Activated T-helper 9 cell treated with anti-CD3 and anti-CD28 coated beads, Interleukin-2, amount 50 U/mL, for 16 hours (primary cell): ENCODE measurements at places on chromosomes 16 and 17.
A peak's percentile ranks its signal among the peaks of the same experiment; 100 is the strongest.

DNA sequence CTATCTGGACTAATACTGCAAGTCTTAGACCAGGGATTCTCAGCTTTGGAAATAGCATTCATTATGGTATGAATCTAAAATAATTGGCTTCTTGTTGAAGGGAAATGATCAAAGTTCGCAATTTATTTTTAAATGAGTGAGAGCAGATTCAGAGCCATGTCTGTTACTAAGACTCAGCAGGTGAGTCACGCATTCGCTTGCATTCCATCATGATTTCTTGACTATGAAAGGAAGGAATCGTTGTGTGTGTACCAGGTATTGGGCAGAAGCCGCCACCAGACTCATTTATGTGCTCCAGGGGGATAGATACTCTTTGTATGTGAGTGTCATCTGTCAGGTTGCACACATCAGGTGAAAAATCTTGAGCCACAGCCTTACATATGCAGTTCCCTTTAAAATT is 10.8 kb downstream of the GSG1L2 start:
- no peak for DNase-seq

- no peak for DNase-seq
These were observed 19.0 kb upstream of the KLHDC4 start for GRCh38 chr16:87784812-87785211.

- no peak for DNase-seq
These were observed 22.0 kb upstream of the ALDH3A1 start for GRCh38 chr17:19769946-19770652.

DNA sequence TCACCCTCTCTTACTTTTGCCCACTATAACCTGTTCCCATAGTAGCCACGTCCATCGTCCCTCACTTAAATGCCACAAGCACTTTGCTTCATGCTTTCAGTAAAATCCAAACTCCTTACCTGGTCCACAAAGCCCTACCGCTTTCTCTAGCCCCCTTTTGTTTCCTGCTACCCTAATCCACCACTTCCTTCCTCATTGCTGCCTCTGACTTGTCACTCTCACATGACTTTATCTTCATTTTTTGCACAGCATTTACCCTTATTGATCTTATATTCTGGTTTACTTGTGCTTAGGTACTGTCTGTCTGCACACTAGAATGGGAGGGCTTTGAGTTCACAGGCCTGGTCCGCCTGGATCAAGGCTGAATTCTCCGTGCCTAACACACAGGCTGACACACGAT is 340.0 kb downstream of the XYLT1 start:
- DNase-seq, result no peak

- no peak for DNase-seq
These were observed 112.1 kb downstream of the ADAMTS18 start for GRCh38 chr16:77322757-77323156.

DNA sequence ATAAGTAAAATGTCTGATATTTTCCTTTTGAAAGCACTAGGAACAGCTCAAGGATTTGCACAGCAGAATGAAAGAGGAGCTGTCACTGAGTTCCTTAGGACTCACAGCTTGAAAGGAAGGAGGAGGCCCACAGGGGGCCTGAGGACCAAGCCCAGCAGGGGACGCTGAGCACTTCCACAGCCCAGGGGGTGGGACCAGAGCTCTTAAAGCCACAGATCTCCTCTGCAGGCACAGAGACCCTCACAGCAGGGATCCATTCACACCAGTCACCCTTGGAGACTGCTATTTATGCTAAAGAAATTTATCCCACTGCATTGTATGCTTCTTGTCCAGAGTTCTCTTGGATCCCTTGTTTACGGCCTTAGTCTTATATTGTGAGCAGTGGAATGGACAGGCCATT is 253.3 kb downstream of the STX8 start:
- no peak for DNase-seq

DNA sequence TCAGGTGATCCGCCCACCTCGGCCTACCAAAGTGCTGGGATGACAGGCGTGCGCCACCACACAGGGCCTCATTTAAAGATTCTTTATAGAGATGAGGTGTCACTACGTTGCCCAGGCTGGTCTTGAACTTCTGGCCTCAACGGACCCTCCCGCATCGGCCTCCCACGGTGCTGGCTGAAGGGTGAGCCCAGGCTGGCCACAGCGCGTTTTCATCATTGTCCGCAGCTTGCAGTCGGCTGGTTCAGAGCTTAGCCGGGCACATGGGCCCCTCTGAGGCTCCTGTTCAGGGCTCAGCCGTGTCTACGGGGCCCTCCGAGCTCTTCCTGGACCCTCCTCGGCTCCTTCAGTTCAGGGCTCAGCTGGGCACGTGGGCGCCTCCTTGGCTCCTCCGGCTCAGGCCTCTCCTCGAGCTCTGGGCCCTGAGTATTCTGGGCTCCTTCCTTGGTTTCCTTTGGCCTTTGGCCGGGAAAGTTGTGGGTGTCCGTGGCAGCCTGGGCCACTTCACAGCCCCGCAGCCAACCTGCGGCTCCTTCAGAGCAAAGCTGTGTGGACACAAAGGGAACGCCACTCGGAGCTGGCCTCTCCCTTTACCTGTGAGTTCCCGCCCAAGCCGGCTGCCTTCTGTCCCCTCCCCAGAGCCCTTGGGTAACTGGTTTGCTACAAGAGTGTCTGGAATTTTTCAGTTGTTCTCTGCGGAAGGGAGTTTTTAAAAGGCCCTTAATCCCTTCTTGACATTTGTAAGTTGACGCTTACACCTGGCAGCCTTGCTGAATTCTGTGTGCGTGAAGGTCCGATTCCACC is 1.2 kb upstream of the MSLN start:
- no peak for DNase-seq

DNA sequence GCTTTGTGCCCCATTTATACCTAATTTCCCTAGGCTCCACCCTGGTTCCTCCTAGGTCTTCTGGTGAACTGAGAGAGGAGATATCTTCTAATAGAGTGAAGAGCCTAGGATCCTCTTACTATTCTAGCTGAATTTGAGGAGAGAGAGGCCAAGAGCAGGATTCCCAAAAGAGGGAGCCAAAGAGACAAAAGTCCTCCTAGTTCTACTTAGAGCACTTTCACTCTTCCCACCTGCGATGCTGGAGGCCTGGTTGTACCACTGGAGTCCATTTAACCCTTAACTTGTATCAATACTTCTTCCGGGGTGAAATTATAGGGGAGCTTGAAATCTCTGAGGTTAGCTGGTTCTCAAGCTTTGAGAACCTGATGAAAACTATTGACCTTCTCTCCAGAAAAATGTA is 3.4 kb upstream of the SSH2 start:
- no peak for DNase-seq

DNA sequence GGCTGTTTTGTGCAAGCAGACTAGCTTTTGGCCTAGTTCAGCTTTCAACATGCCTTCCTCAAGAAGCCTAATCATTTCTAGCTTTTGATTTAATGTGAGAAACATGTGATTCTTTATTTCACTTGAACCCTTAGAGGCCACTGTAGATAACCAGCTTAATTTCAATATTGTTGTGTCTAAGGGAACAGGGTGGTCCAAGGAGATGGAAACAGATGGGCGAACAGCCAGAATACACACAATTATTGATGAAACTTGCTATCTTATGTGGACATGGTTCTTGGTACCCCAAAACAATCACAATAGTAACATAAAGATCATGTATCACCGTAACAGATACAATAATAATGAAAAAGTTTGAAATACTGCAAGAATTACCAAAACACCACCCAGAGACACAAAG is 4.8 kb downstream of the NPRL3 start:
- no peak for DNase-seq

- DNase-seq, result peak; percentile 16
These were observed 1.0 kb downstream of the VEZF1 start for GRCh38 chr17:57986841-57987580.

DNA sequence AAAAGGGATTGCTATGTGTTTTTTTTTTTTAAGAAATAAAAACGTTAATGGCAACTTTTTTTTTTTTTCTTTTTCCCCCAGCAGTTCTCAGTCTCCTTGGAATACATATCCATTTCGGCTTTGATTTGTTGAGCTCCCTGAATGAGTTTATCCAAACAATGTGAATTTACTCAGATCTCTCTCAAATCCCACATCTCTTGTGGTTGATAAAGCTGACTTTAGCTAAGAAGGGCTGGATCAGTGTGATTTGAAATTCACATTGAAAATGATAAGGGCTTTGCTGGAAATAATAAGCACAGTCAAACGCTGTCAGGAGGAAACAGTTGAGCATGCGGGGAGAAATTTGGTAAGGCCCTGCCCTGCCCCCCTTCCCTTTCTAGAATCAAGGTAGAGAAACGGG is 74.1 kb upstream of the IRX3 start:
- no peak for DNase-seq

DNA sequence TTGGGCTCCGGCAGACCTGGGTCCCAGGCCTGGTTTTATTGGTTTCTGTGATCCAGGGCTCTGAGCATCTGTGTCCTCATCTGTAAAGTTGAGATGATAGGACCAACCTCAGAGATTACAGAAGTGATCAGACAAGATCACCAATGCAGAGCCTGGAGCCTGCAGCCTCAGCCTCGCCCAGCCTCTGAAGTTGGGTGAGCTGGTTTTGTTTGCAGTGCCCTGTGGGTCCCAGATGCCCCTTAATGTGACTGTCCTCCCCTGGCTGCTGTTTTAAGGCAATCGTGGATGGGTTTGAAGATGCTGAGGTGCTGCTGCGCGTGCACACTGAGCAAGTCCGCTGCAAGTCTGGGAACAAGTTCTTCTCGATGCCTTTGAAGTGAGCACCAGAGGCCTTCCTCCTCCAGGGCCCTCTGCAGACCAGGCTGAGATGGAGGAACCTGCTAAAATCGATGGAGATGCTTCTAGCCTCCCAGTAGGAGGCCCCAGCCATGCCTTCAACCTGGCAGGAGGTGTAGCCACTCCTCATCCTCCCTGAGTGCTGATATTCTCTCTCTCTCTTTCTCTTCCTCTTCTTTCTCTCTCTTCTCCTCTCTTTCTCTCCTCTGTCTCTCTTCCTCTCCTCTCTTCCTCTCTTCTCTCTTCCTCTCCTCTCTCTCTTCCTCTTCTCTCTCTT is 5.6 kb upstream of the MMP15 start:
- DNase-seq, result no peak

- DNase-seq, result no peak
These were observed 9.9 kb downstream of the TNS4 start for GRCh38 chr17:40491486-40491885.

DNA sequence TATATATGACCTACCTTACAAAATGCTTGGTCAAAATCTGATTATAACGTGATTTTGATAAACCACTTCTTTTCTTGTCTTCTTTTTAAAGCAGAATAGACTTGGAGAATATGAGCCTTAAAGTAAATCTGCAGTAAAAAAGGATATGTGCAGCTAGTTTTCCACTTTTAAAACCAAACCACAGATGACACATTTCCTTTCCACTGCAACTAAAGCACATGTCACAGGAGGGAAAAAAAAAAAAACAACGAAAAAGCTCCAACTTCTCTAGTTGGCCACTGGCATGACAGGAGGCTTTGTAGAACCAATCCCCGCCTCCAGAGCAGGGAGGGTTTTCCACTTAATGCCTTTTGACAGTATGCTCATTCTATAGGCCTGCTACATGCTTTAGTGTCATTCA is at the start of gene EVI2A:
Gene EVI2A, minus strand, starts transcription at position 142 of the 400 bp plus-strand sequence. CDS start 2,609 bp downstream, outside the sequence.
- DNase-seq, result peak; percentile 60

- no peak for DNase-seq
These were observed 232.4 kb downstream of the CBLN1 start for GRCh38 chr16:49049191-49049590.

- no peak for DNase-seq
These were observed 51.4 kb downstream of the WSB1 start for GRCh38 chr17:27345141-27345904.

- DNase-seq, result no peak
These were observed 20.6 kb downstream of the SSH2 start for GRCh38 chr17:29909236-29910003.

GRCh38 chr17:27848931-27849330 is 44.2 kb downstream of the LYRM9 start:
- no peak for DNase-seq

DNA sequence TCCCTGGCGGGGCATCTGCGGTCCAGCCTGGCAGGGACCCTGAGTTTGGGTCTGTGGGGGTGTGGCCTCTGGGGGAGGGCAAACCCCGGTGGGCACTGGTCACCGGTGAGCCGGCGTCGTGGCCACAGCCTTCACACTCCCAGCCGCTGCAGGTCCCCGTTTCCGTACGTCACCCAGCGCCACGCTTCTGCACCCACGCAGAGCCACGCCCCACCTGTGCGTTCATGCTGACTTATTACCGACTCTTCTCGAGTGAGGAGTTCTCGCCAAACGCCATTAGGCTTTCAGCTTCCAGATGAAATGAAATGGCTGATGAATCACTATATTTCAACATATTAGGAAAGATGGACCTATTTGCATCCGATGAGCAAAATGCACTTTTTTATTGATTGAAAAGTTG is 8.8 kb upstream of the SSTR5 start:
- no peak for DNase-seq

DNA sequence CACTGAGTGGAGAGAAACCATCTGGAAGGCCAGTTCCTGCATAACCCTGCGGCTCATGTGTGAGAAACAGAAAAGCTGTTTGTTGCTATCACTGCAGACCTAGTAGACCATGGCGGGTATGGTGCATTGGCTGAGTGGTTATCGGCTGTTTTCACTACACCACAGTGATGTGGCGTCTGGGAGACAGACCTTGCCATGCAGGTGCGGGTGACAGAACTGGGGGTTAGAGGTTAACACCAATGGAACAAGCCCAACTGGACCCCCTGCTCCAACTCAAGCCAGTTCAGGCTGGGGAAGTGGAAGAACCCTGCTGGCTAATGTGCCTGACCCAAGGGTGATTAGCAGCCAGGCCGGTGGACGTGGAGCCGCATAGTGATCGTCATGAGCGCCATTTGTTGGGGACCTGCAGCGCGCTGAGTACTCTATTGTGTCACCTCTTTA is 91.9 kb downstream of the IRF8 start:
- DNase-seq, result no peak

DNA sequence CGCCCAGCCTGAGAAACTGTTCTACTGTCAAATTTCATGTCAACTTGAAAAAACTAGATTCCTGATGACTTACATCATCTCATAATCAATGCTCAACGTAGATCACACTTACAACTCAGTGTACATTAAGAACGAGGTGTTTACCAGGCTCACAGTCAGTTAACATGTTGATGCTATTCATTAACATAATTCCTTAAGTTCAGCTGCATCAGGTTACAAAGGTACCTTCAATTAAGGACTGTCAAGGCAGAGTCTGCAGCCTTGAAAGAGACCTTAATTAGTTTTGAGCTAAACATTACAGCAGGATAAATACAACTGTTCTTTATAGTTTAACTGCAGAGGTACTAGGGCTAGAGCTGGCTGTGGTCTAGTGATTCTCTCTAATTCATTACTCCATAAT is 1.9 kb downstream of the GNA13 start:
- DNase-seq, result no peak

GRCh38 chr16:63361032-63361624 is 1324.9 kb upstream of the CDH8 start:
- DNase-seq, result no peak

- no peak for DNase-seq
These were observed 44.3 kb downstream of the LCMT1 start for GRCh38 chr16:25155553-25156460.

GRCh38 chr17:40451420-40451819 is 8.2 kb downstream of the IGFBP4 start:
- no peak for DNase-seq

DNA sequence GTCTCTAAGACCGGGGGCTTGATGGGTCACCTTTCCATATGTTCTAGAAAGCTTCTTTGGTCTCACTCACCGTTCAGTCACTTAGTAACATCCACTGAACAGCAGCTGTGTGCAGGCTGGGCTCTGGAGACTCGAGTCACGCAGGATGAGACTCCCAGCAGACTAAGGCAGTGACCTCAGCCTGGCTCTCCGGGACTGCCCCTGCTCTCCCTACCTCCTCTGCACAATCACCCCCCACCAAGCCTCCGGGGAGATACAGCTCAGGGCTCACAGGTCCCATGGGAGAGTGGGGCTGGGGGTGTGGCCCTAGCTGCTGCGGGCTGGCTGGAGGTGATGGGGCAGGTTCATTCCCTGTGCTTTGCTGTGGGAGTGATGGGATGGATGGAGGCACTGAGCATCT is 14.1 kb downstream of the FLYWCH2 start:
- no peak for DNase-seq
